ENCODE measurements at places on chromosomes 3 and 15.
A peak's percentile ranks its signal among the peaks of the same experiment; 100 is the strongest.

DNA sequence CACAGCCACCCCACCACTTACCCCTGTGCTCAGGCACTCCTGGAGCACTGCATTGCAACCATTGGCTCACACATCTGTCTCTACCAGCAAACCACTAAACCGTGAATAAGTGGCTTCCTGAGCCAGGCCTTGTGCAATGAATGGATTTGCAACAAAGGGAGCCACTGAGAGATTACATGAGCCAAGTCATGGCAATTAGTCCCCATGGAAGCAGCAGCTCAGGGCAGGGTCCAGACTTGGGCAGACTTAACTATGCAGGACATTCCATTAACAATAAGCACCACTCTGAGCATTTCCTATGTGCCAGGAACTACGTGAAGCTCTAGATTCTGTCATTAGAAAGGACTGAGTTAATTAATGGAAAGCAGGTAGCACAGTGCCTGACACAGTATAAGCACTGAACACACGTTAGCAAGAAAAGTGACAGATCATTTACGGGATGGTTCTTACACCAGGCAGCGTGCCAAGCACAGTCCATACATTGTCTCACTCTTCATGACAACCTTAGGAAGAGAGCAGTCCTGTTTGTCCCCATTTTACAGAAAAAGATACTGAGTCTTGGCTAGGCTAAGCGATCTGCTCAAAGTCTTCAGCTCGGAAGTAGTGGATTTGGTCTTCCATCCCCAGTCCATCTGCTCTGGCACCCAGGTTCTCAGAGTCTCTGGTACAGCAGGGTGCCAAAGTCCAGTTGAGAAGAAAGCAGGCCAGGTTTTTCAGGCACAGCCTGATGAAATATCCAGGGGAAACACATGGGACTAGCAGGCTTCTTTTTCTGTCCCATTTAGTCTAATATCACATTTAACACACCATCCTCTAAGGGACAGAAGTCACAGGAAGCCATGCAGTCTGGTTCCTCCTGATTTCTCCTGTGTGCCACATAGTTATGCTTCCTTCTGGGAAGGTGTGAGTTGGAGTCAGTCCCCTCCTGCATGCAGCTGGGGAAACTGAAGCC lies 44.1 kb downstream of the LIPC start:
- DNase-seq: peak; percentile 82

GRCh38 chr15:63501256-63502089 lies 2.9 kb upstream of the USP3 start:
- DNase-seq: peak; percentile 44

DNA sequence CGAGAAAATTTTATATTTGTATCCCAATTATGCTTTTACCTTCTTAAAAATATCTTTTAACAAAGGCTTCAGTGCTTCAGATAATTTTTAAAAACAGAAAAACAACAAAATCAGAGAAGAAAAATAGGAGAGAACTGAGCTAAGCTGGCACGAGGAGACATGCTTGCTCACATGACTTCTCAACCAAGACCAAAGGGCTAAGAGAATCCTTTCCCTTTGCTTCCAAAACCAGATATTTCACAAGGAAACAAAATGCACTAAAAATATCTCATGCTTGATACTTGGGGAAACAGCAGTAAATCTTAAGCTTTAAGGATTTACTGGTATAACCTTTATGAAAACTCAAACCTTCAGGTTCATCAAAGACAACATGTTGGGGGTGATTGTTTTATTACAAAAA lies 58.4 kb downstream of the CAPN7 start:
- no peak for DNase-seq

DNA sequence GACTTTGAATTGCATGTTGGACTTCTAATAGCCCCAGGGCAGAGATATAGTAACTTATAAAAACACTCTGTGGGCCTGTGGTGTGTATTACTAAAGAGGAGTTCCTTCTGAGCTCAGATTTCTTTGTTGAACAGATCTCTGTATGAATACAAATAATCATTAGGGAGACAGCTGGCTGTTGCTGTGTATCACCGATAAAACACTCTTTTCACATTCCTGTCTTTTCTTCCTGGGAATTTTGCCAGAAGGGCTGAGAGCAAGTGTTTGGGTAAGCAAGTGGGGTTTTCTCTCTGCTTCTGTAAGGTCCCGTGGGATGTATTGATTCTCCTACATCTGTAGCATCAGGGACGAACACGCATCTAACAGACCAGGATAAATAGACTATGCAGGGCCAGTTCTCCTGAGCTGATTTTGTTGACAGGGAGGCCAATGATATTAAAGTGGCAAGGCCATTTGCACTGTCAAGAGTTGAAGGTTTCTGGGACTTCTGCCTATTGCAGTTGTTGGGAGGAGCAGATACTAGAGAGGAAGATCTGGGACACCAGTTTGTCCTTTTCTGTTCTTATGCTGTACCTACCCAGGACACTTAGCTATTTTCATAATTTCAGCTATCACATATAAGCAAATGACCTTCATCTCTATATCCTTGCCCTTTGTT lies 225.9 kb upstream of the CD96 start:
- no peak for DNase-seq

GRCh38 chr15:78880813-78881212 lies 8.1 kb downstream of the MORF4L1 start:
- DNase-seq: no peak

Data from kidney epithelial cell (primary cell).